ENCODE measurements at places on chromosomes 3 and 15.

DNA sequence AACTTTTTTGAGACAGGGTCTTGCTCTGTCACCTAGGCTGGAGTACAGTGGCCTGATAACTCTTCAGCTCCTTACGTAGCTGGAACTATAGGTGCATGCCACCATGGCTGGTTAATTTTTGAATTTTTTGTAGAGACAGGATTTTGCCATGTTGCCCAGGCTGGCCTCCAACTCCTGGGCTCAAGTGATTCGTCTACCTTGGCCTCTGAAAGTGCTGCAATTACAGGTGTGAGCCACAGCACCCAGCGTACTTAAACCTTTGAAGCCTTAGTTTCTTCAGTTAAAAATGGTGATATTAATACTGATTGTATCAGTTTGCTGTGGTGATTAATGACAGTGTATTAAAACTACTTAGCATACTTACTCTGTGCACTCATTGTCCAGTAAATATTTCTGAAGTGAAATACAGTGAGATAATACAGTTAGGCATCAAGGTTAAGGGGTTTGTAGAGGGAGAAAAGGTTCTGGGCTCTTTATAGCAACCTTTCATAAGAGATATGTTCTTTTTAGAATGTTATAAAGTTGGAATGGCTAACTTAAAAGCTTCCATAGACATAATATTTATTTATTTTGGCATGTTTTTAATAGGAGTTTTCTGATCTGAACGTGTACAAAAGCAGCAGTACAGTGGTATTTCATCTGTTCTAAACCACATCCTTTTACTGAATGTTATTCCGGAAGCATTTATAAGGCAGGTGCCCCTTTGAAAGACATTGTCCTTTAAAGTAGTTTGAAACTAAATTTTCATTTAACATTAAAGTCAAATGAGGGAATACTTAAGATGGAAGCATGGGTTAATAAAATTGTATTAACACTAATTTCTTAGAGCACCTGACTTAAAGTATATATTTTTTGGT lies 23.6 kb downstream of the NCK1 start:
- DNase-seq: no peak

- no peak for DNase-seq
Measured at GRCh38 chr15:77500989-77501388, 80.3 kb downstream of the HMG20A start.

DNA sequence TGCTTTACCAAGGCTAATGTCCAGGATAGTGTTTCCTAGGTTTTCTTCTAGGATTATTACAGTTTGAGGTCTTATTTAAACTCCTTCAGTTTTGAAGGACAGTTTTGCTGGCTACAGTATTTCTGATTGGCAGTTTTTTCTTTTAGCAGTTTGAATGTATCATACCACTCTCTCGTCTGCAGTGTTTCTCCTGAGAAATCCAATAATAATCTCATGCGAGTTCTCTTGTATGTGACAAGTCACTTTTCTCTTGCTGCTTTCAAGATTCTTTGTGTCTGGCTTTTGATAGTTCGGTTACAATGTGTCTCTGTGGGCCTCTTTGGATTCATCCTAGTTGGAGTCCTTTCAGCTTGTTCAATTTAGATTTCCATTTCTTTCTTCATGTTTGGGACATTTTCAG lies 53.0 kb upstream of the EHHADH start:
- DNase-seq: no peak

DNA sequence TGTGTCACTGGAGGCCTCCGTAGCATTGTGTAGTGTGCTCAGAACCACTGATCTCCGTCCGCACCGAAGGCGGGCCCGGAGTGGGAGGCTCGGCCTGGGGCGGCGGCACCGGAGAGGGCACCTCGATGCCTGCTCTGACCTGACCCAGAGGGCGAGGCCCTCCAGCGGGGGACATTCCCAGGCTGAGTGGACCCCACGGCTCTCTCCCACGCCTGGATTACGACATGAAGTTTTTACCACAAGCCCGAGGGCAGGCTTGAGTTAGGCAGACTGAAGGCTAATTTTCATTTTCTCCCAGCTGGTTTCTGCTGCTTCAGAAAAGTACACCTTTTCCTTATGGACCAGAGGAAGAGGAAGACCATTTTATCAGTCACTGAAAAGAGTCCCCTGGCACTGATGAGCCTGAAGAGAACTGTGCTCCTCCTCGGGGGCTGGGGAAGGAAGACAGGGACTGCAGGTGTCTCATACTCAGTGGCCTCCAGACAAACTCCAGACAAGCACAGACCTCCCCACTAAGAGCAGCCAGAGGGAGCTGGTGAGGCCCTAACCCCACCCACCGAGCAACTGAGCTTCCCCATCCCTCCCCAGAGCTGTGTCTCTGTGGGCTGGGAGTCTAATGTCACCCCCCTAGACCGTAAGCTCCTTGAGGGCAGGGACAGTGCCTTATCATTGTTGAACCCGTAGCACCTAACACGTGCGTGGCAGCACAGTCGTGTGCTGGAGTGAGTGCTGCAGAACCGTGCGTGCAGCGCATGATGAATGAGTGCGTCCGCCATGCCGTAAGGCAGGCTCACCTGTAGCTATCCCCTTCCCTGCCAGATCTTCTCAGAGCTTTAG lies 74.5 kb upstream of the BLM start:
- DNase-seq: no peak

- no peak for DNase-seq
Measured at GRCh38 chr3:44927371-44927770, 48.6 kb downstream of the ZDHHC3 start.

GRCh38 chr3:53258600-53259426 lies 3.0 kb upstream of the TKT start:
- DNase-seq: no peak
